ENCODE measurements at places on chromosomes 4 and X. TPM values are rescaled to one million over a fixed set of nuclear protein-coding genes. Genes with fewer than 3 reads are reported as not detected.

DNA sequence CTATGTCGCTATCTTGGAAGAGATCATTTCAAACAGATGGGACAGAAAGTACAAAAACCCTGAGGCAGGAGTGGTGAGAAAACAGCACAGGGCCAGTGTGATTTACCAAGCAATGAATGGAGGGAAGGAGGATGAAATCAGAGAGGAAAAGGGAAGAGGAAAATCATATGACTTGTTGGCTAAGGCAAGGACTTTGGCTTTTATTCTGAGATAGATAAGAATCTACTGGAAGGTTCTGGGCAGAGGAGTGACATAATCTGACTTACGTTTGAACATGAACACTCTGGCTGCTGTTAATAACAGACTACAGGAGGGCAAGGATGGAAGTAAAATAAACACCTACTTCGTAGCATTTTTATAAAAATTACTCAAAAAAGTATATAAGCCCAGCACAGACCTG, 207.8 kb upstream of the SLC7A11 start:
- no peak for DNase-seq

P2RY4 gene
- total RNA-seq, result not detected

MAGEE2 gene
- total RNA-seq, result not detected

TRIM60 gene
- total RNA-seq, result not detected

GRCh38 chr4:152591396-152591795, 55.5 kb upstream of the FBXW7 start:
- no peak for DNase-seq

GRCh38 chr4:145218251-145218650, 37.9 kb upstream of the OTUD4 start:
- no peak for DNase-seq

GRCh38 chrX:108121291-108121690, 29.7 kb downstream of the ATG4A start:
- DNase-seq, result no peak

PAK3 gene
- total RNA-seq, result not detected

DNA sequence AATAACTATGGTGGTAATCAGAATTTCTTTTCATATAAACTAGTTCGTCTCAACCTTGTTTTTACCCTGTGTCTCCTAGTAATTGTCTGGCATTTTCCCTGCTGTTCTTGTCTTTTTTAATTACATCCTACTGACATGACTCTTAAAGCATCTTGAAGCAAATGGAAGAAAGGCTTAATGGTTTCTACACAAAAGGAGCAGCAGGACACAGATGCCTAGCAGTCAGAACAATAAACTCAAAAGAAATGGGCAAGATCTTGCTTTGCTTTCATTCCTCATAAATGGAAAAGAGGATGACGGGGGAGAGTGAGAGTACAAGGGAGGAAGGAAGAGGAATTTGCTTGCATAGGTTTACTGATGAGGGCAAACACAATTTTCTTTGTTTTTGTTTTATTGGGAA, 293.2 kb upstream of the EMCN start:
- no peak for DNase-seq

MAGEB10 gene
- not detected for total RNA-seq

GRCh38 chr4:85477534-85477933, 2.6 kb downstream of the ARHGAP24 start:
- DNase-seq, result no peak

- DNase-seq, result peak; percentile 55
These were observed 2.2 kb downstream of the PCDH10 start for GRCh38 chr4:133151341-133151690.

DNA sequence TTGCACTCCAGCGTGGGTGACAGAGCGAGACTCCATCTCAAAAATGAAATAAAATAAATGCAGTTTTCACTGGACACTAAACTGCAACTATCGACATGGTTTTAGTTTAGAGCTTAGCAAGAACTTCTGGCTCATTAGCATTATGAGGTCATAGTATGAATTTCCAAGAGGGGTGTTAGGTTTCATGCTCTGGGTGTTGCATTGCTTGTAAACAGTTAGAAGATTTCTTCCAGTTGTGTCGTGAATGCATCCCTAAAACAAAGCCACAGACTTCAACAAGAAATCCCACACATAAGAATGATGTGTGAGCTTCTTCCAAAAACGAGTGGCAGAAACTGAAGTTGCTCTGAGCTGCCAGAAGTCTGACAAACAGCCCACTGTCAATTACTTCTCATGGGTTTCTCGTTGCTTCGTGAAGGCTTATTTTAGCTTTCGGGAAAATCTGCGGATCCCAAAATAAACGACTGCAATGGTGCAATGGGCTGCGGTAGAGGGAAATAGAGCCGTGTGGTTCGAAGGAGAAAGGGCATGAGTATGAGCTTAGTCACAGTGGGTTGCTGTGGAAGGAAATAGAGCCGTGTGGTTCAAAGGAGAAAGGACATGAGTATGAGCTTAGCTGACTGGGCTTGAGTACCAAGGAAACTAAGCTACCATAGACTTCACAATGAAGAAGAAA, 354.9 kb downstream of the DHRSX start:
- no peak for DNase-seq

TRIML2 gene
- not detected for total RNA-seq

- DNase-seq, result no peak
These were observed 164.2 kb downstream of the PDGFRA start for GRCh38 chr4:54393243-54393642.

IRS4 gene
- not detected for total RNA-seq

- no peak for DNase-seq
These were observed 24.0 kb downstream of the BTC start for GRCh38 chr4:74770226-74770910.

PCDH11X gene
- 0.03 TPM for total RNA-seq

FGFRL1 gene
- 48.2 TPM for total RNA-seq

- no peak for DNase-seq
These were observed 371.4 kb upstream of the TECRL start for GRCh38 chr4:64780664-64781063.

PCSK1N gene
- 112 TPM for total RNA-seq

ADH1C gene
- total RNA-seq, result not detected

TIGD4 gene
- 0.17 TPM for total RNA-seq

GRCh38 chr4:100166297-100167039, 23.8 kb downstream of the DDIT4L start:
- no peak for DNase-seq

SLC2A9 gene
- 1.2 TPM for total RNA-seq

DNA sequence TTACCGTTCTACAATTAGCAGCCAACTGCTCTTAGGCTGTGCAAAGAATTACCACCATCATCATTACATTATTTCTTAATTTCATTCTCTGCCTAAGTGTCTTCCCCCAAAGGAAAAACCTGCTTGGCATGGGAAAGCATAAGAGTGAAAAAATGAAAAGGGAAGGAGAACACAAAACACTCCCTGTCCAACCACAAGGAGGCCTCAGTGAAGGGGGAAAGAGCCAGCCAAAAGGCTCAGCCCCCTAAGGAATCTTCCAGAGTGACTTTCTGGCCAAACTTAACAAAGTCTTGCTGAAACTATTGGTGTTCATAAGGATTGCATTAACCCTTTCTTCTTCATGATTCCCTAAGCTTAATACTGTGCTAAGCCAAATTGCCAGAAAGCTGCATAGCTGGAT, 287.4 kb downstream of the SMARCA1 start:
- no peak for DNase-seq

IL9R gene
- total RNA-seq, result not detected

- no peak for DNase-seq
These were observed 104.4 kb downstream of the STIM2 start for GRCh38 chr4:26964994-26965393.

GRCh38 chrX:15468036-15468435, 25.1 kb downstream of the PIR start:
- no peak for DNase-seq

CYTL1 gene
- total RNA-seq, result not detected

PABPC4L gene
- total RNA-seq, result 3.8 TPM

DNA sequence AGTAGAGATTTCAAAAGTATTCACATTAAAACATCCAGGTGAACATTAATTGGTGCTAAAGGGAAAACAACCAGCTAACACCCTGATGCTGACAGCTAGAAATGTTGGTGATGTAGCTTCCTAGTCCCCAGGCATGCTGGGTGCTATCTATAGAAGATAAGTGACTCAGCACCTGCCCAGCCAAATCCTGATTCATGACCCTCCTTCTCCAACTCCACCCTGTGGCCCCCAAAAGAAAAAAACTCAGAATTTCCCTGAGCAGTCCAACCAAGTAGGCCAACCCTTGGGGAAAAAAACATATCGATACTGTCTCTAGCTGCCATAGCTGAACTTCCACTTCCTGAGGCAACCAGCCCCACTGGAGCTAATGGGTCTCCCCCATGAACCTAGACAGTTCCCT, 197.6 kb upstream of the KLF3 start:
- no peak for DNase-seq

DNA sequence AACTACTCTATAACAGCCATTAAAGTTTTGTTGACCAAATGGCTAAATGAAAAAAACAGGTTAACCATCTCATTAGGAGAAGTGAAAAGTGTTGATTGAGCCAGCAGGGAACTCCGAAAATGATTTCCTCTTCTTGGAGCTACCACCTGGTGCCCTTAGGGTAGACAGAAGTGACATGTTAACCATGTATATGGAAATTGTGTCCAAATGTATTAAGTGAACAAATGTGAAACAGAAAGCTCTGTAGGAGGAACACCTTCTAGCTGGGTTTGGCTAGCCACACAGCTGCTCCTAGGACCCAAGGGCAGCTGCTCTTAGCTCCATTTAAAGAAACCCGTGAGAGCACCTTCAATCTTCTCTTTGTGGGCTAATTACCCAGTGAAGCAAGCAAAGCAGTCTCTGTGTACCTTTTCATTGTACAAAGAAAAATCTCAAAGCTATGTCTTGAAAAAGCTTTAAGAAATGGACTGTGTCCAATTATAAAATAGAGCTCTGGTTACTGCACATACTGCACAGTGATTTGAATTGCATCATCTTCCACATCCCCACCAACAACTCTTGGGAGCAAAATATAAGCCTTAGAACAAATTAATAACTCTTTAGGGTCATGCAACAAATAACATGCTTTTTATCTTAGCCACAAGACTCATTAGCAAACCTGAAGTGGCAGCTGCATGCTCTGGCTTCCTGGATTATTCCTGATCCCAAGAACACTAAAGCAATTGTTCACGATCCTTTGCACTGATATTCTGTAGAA, 59.2 kb upstream of the PARM1 start:
- no peak for DNase-seq

- no peak for DNase-seq
These were observed 125.4 kb upstream of the CHRDL1 start for GRCh38 chrX:110920991-110921390.

NWD2 gene
- total RNA-seq, result not detected

DNA sequence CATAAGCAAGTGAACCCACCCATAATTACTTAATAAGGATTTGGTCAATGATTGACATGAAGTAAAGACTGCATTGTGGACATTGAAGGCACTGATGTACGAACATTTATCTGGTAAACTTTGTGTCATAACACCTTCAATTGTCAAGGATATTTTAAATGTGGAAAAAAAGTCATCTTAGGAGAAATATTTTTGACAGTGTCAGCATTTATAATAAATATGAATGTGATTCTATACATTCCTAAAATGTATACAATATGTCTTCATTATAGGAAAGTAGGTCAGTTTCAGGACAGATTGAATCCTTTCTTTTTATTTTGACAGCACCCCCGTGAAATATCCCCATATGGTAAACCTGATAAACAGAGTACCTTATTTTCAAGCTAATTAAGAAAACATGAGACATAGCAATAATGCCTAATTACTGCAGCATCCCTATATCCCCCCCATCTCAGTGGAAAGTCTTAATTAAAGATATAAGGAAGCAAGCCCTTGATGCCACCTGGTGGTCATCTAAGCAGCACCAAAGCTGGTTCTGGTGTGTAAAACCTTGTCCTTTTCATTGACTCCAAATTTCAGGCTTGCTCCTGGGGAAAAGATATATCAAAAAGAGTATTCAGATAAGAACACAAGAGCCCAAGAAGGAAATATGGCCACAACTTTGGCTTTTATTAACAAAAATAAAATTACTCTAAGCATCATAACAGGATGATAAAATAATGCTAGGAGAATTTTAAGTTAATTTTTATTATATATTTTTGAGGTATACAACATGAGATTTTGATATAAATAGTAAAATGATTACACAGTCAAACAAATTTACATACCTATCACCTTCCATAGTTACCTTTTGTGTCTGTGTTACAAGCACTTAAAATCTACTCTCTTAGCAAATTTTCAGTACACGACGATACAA, 379.7 kb downstream of the TLL1 start:
- DNase-seq, result peak; percentile 22

CT47B1 gene
- not detected for total RNA-seq
